HCT116 (cell line): ENCODE measurements at places on chromosomes 16 and 17. TPM values are rescaled to one million over a fixed set of nuclear protein-coding genes. Genes with fewer than 3 reads are reported as not detected.

DNA sequence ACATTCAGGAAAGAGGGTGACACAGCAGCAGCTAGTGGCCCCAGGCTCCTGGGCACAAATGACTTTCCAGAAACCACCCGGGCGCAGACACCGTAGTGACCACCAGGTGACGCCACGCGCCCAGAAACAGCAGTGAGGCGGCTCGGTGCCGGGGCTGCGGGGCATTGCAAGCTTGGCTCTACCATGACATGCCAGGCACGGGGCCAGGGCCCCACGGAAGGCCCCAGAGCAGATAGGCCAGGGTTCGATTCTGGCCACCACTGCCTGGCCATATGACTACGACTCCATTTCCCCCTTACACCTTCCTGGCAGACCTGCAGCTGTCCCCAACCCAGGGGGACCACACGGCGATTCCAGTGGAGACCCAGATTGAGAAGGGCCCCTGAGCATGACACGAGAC lies 6.7 kb downstream of the RHBDF1 start:
- DNase-seq, result peak; percentile 21

- no peak for DNase-seq
Measured at GRCh38 chr16:2458887-2459646, 842 bp upstream of the TEDC2 start.

DNA sequence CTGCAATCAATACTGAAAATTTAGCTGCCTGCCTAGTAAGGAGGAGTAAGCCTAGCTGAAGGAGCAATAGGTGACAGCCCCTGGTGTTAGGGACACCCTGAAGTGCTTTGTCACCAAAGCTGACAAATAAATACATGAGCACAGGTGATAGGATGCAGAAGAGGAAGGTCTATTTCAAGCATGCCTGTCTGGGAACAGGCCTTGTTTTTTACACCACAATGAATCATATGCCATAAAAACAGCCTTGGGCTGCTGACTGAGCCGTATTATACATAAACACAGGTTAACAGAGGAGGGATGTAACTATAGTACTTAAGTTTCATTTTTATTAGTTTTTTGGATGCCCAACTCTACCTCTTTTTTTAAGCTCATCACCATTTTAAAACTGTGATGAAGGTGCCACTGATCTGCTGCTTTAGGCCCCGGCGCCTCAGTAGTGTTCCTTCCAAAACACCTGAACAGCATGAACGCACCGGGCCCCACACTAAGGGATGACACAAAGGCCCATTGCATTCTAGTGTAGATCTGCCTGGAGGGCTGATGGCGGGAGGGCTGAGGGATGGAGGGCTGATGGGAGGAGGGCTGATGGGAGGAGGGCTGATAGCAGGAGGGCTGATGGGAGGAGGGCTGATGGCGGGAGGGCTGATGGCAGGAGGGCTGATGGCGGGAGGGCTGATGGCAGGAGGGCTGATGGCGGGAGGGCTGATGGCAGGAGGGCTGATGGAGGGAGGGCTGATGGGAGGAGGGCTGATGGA lies 150.3 kb downstream of the AATF start:
- DNase-seq, result no peak

The NECAB2 gene
- total RNA-seq, result 0.61 TPM

The SLC22A31 gene
- total RNA-seq, result 53.7 TPM

The TAC4 gene
- not detected for total RNA-seq
